ENCODE measurements at places on chromosomes 12 and 14. TPM values are rescaled to one million over a fixed set of nuclear protein-coding genes. Genes with fewer than 3 reads are reported as not detected.

Gene SLC8A3
- polyA plus RNA-seq: 5.0 TPM

Gene KRT2
- polyA plus RNA-seq: not detected

Gene KRT72
- not detected for polyA plus RNA-seq

Gene SYCP3
- polyA plus RNA-seq: 3.4 TPM

Gene OAS2
- polyA plus RNA-seq: not detected

Gene KCNC2
- polyA plus RNA-seq: 7.4 TPM

Gene NGDN
- polyA plus RNA-seq: 123 TPM

Gene WNT5B
- 17.0 TPM for polyA plus RNA-seq

Gene ZNF664
- 152 TPM for polyA plus RNA-seq

Gene SLCO1B1
- polyA plus RNA-seq: not detected

Gene SLC39A2
- polyA plus RNA-seq: not detected

Gene RNASE2
- polyA plus RNA-seq: not detected

Gene IL22
- polyA plus RNA-seq: not detected

Gene TMEM63C
- polyA plus RNA-seq: 14.6 TPM

Gene PIANP
- 2.1 TPM for polyA plus RNA-seq

Gene KRT82
- not detected for polyA plus RNA-seq

Gene LRFN5
- 21.8 TPM for polyA plus RNA-seq

Gene FBXW8
- 4.9 TPM for polyA plus RNA-seq

Gene KRT85
- not detected for polyA plus RNA-seq
